ENCODE measurements at places on chromosomes 12 and 14.

DNA sequence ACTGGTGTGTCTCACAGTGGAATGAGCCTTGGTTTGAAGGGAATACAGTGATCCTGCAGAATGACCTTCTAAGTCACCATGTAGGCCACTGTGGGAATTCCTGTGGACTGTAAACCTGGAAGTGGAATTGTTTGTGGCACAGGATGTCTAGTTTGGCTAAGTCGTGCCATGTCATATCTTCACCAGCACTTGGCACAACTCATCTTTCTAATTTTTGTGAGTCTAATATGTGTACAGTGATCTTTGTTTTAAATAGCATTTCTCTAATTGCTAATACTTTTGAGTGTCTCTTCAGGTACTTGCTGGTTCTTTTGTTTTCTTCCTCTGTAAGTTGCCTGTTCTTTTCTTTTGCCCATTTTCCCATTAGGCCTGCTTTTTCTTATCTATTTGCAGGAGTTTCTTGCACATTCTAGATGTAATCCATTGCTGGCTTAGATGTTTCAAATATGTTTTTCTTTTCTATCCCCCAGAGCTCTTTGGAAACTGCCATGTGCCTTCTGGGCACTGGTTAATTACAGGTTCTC is 112.7 kb downstream of the VRK1 start:
- no peak overlapping the region for H3K27ac ChIP-seq
- no peaks in the 10 kb centered on the region for H3K4me1 ChIP-seq
- no peaks in the 10 kb centered on the region for H3K36me3 ChIP-seq
- DNase-seq: no peak
- no peak overlapping the region for H3K4me3 ChIP-seq

DNA sequence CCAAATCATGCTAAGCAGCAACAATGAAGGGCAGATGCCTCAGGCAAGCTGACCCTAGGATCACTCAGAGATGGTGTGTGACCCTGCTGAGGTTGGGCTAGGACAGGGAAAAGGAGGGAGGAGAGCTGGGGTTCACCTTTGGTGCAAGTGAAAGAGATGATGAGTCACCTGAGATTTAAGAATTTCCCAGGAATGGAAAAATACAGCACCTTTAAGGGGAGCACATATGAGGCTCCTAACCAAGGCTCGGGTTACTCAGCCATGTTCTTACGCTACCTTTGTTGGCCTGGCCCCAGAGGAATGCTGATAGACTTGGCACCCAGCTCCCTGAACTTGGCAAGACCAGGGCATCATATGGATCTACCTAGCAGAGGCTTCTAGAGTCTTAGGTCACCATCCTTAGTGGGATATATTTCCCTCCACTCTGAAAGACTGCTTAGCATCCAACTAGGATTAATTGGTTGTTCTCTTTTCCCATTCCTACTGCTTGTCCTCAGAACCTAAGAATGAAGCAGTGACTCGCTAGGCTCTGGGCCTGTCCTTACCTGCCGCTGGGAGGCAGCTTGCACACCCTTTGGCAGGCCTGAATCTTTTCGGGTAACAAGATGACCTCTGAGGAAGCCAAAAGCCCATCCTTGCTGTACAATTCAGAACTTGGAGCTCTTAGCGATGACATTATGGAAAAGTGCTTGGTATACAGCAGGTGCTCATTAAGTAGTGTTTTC is 4.0 kb upstream of the NAA25 start:
- no peak overlapping the region for H3K4me3 ChIP-seq
- peak overlapping the region; percentile 58 for H3K27ac ChIP-seq
- no peaks in the 10 kb centered on the region for H3K27me3 ChIP-seq
- peaks cover 26% of the 10 kb centered on the region for H3K4me1 ChIP-seq
- no peak for DNase-seq
- H3K36me3 ChIP-seq: peaks cover 5% of the 10 kb centered on the region

- no peak overlapping the region for H3K4me3 ChIP-seq
- H3K27ac ChIP-seq: no peak overlapping the region
- H3K4me1 ChIP-seq: no peaks in the 10 kb centered on the region
- no peak for DNase-seq
- H3K36me3 ChIP-seq: no peaks in the 10 kb centered on the region
These were observed 7.2 kb downstream of the EFCAB11 start for GRCh38 chr14:89947344-89947743.

DNA sequence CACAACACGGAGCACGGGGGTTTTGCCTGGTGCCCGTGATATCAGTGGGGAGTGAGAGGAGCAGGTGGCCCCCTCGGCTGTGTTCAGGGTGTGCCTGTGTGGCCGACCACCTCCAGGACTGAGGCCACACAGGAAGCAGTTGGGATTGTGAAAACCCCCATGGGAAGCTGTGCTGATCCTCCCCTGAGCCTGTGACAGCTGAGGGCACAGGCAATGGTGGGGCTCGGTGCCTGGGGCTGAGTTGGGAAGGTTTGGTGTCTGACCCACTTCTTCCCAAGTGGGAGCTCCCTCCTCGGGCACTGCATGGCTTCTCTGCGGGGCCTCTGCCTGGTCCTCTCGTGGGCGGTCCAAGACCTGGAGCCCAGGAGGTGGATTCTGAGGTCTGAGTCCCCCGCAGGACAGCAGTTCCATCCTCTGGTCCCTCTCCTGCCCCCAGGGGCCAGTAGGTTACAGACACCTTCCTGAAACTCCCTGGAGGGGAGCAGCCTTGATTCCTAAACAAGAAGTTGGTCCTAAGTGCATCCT is 17.9 kb downstream of the PACS2 start:
- no peak overlapping the region for H3K4me3 ChIP-seq
- H3K27me3 ChIP-seq: no peaks in the 10 kb centered on the region
- H3K27ac ChIP-seq: no peak overlapping the region
- H3K4me1 ChIP-seq: no peaks in the 10 kb centered on the region
- no peak for DNase-seq

- H3K27ac ChIP-seq: no peak within 1 kb of the TSS
- DNase-seq: no peak
- no peaks in the 10 kb centered on the region for H3K27me3 ChIP-seq
- no peaks in the 10 kb centered on the region for H3K4me1 ChIP-seq
These were observed at the start of gene SLCO1C1 for GRCh38 chr12:20695232-20695631. Gene SLCO1C1 (plus strand): TSS chr12:20695332. CDS start chr12:20699577, 4,245 bp downstream.

DNA sequence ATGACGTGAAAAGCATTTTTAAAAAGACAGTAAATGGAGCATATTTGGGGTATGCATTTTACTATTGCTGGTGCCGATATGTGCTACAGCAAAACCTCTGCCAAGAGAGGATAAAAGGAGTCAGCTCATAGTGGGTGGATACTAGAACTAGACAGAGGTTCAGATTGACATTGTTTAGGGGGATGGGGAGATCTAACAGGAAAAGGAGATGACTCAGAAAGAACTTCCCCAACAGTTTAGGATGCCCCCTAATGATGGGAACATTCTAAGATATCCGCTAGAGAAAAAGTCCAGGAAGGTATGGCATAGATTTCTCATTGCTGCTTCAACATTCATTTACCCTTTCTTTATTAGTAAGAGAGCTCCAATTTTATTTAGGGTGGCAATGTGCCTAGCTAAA is 110.5 kb upstream of the CLEC14A start:
- no peaks in the 10 kb centered on the region for H3K27me3 ChIP-seq
- no peaks in the 10 kb centered on the region for H3K36me3 ChIP-seq
- no peak for DNase-seq
- H3K4me1 ChIP-seq: no peaks in the 10 kb centered on the region

- H3K27me3 ChIP-seq: no peaks in the 10 kb centered on the region
- no peak for DNase-seq
- H3K4me1 ChIP-seq: peaks cover 25% of the 10 kb centered on the region
- H3K36me3 ChIP-seq: no peaks in the 10 kb centered on the region
These were observed 23.1 kb upstream of the COL2A1 start for GRCh38 chr12:48027183-48028002.

DNA sequence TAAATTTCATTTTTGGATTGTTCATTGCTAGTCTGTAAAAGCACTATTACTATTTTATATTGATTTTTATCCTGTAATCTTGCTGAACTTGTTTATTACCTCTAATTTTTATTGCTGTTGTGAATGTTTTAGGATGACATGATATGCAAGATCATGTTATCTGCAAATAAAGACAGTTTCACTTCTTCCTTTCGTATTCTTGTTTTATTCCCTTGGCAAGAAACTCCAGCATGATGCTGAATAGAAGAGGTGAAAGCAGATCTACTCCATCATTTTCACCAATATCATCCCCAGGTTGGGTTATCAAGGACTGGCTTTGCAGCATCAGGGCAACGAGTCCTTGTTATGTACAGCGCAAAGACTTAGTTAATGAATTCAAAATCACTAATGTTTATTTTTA is 2.7 kb upstream of the CLECL1 start:
- H3K4me3 ChIP-seq: no peak overlapping the region
- H3K4me1 ChIP-seq: peaks cover 4% of the 10 kb centered on the region
- H3K27ac ChIP-seq: no peak overlapping the region
- DNase-seq: no peak

DNA sequence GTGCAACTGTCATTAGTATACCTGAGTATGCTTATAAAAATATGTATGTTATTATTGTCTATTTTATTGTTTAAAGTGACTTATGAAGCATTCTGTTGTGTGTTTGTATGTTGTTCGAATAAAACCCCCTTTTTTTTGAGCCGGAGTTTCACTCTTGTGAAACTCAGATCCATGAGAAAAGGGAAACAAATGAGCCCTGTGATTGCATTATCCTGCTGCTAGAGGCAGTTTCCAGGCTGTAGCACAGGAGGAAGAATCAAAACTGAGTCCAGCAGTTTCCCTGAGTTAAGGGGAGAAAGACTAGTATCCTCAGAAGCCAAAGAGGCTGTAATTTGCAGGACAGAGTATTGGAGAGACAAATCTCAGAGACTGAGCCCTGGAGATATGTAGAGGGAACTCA is 12.5 kb downstream of the SGPP1 start:
- no peak overlapping the region for H3K4me3 ChIP-seq
- no peaks in the 10 kb centered on the region for H3K27me3 ChIP-seq
- no peak overlapping the region for H3K27ac ChIP-seq
- no peaks in the 10 kb centered on the region for H3K4me1 ChIP-seq

GRCh38 chr14:96824283-96824682 is 27.1 kb downstream of the VRK1 start:
- H3K27me3 ChIP-seq: no peaks in the 10 kb centered on the region
- H3K4me3 ChIP-seq: no peak overlapping the region
- H3K4me1 ChIP-seq: no peaks in the 10 kb centered on the region
- no peak for DNase-seq
